ENCODE measurements at places on chromosomes 7 and 10.
A peak's percentile ranks its signal among the peaks of the same experiment; 100 is the strongest.

GRCh38 chr10:43048301-43049051, 28.4 kb upstream of the RET start:
- peak overlapping the region; percentile 73 for H3K27ac ChIP-seq
- H3K4me1 ChIP-seq: peaks cover 22% of the 10 kb centered on the region
- peak; percentile 78 for DNase-seq

GRCh38 chr7:11416641-11417458, 415.1 kb downstream of the THSD7A start:
- no peaks in the 10 kb centered on the region for H3K4me1 ChIP-seq
- H3K27ac ChIP-seq: no peak overlapping the region
- no peak for DNase-seq
- no peak overlapping the region for H3K4me3 ChIP-seq
- H3K36me3 ChIP-seq: no peaks in the 10 kb centered on the region
- no peaks in the 10 kb centered on the region for H3K27me3 ChIP-seq

GRCh38 chr7:117169907-117170306, 153.0 kb downstream of the WNT2 start:
- no peak overlapping the region for H3K4me3 ChIP-seq
- H3K36me3 ChIP-seq: peaks cover 7% of the 10 kb centered on the region
- no peak overlapping the region for H3K27ac ChIP-seq
- DNase-seq: no peak
- no peaks in the 10 kb centered on the region for H3K27me3 ChIP-seq

DNA sequence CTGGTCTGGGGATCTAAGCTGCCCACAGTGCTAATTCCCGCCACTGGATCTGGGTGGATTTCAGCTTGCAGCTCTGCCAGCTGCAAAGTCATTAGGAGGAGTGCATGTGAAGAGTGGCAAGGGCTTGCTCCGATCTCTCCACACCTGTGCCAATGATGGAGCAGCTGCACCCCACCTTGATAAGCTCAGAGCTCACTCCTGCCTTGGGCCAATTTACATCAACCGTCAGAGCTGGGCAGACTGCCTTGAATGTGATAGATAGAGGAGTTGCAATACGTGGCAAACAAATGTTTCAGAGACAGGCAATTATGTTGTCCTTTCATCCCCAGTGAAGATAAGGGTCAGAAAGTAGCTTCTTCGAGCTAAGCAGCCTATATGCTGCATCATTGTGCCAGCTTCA, 379.9 kb downstream of the SH2D4B start:
- no peaks in the 10 kb centered on the region for H3K4me1 ChIP-seq
- H3K36me3 ChIP-seq: no peaks in the 10 kb centered on the region
- H3K27ac ChIP-seq: no peak overlapping the region
- H3K27me3 ChIP-seq: peaks cover 2% of the 10 kb centered on the region
- DNase-seq: no peak
- H3K4me3 ChIP-seq: no peak overlapping the region

GRCh38 chr10:25261110-25261509, 86.3 kb downstream of the GPR158 start:
- no peak overlapping the region for H3K4me3 ChIP-seq
- no peaks in the 10 kb centered on the region for H3K4me1 ChIP-seq
- DNase-seq: no peak

DNA sequence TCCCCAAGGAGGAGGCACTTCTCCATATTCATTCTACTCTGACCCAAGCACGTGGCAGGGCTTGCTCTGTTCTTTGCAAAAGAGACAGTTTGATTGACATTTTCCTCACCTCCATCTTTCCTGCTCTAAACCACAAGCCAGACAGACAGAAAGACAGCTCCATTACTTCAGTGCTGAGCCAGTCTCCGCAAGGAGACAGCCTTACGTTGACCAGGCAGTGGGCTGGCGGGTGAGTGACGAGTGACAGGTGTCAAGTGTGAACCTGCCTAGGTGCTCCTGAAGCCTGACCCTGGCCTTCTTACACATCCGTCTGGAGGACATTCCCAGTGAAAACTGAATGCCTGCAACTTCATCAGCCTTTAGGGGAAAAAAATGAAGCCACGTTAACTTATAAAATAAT, 314.6 kb downstream of the TNS3 start:
- no peak overlapping the region for H3K4me3 ChIP-seq
- peaks cover 25% of the 10 kb centered on the region for H3K4me1 ChIP-seq
- H3K27me3 ChIP-seq: peaks cover 2% of the 10 kb centered on the region
- H3K27ac ChIP-seq: no peak overlapping the region
- DNase-seq: no peak
- peaks cover 6% of the 10 kb centered on the region for H3K36me3 ChIP-seq

- no peak overlapping the region for H3K27ac ChIP-seq
- DNase-seq: no peak
- no peak overlapping the region for H3K4me3 ChIP-seq
- no peaks in the 10 kb centered on the region for H3K36me3 ChIP-seq
- H3K4me1 ChIP-seq: peaks cover 9% of the 10 kb centered on the region
Measured at GRCh38 chr7:43242628-43243255, 130.3 kb downstream of the HECW1 start.

All from HFFc6 (cell line).